ENCODE measurements at places on chromosomes 3 and 15.

DNA sequence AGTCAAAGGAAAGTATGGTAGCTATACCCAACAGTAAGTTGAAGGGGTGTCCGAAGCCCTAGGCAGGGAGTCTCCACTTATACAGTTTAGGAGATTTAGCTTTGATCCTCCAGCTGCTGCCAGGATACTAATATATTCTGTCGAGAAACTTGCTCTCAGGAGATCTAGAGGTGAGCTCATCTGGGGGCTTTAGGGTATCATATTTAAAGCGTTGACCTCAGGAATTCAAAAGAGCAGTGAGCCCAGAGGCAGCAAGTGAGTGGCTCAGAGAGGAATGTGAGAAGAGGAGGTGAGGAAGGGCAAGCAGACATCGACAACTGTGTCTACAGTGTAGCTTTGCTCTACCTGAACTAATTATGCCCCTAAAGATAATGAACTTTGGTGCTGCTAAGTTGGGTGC, 245.1 kb upstream of the LRTM1 start:
- no peak for DNase-seq

- no peak for DNase-seq
Measured at GRCh38 chr3:77459926-77460325, 420.0 kb downstream of the ROBO2 start.

DNA sequence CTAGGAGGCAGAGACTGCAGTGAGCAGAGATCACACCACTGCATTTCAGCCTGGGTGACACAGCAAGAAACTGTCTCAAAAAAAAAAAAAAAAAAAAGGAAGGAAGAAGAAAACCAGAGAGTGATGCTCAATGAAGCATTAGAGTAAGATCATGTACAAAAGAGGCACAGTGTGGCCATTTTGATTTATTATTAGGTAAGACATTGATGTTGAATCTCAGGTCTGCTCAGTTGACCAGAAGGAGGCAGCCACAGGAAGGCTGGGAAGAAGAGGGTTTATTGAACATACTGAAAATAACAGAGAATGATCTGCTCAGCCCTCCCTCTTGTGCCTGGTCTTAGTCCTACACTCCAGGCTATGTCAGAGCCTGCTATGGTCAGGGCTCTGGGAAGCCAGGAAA, 15.6 kb downstream of the LRRK1 start:
- peak; percentile 47 for DNase-seq

GRCh38 chr3:146313746-146314111, 62.8 kb upstream of the PLSCR4 start:
- DNase-seq: no peak

- no peak for DNase-seq
Measured at GRCh38 chr15:60635507-60636352, 156.8 kb upstream of the ICE2 start.

GRCh38 chr3:57896031-57896430, 112.2 kb upstream of the FLNB start:
- no peak for DNase-seq

- no peak for DNase-seq
Measured at GRCh38 chr3:43676441-43676840, 14.3 kb upstream of the ABHD5 start.

DNA sequence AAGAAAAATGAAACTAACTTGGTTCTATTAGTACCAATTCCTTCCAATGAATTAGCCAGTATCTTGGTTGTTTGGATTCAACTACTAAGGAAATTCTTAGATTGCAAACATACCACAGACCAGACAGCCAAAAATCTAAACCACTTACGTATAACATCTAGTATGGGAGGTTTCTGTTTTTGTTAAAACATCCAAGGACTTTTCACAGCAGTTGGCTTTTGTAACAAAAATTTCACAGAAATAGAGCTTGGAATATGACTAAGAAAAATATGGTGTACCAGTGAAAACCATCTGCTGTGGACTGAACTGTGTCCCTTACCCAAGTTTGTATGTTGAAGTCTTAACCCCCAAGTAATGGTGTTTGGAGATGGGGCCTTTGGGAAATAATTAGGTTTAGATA, 199.2 kb downstream of the OTOL1 start:
- DNase-seq: no peak

DNA sequence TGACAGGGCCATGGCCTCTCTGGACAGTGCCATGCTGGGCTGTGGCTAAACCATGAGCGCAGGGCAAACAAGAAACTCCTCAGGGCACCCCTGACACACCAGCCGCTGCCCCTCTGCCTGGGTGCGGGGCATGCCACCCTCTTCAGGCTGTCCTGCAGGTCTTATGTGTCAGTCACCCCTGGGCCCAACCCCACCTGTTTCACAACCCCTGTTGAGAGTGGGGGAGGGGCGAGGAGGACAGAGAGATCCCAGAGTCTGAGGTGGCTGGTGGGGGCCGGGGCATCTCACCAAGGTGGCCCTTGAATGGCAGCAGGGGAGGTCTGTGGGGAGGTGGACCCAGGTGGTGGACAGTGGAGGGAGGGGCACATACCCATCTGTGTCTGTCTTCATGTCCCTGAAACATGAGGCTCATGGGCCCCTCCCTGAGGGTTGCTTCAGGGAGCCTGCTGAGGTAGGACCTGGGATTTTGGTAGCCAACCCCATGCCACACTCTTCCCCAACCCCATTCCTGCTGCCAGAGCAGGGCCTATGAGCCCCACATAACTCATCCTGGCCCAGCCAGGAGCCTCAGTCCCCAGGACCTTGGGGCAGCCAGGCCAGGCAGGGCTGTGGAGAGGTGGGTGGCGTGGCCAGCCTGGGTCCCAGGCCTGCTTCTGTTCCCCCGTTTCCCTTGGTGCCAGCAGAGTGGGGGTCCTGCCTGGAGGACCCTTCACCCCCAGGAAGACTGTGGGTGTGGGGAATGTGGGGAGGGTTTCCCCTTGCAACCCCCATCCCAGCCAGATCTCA, 1.7 kb upstream of the STAB1 start:
- DNase-seq: no peak

DNA sequence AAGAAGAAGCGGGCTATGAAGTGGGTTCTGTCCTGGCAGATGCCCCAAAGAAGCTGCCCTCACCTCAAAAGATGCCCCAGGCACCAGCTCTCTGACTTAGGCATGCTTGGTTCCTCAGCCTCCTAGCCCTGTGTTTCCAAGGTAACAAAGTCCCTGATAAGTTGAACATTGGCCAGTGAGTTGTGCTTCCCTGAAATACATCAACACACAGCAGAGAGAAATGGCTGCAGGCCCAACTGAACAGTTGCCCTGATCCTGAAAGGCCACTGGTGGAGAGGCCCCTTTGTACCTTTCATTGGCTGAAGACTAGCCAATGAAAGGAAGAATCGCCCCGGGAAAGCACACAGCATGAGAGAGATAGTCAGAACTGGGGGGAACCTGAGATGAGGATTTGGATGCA, 169.9 kb upstream of the CTNNB1 start:
- no peak for DNase-seq

- DNase-seq: no peak
Measured at GRCh38 chr3:71629711-71630110, 46.2 kb upstream of the FOXP1 start.

GRCh38 chr3:47909607-47910006, 106.6 kb downstream of the MAP4 start:
- no peak for DNase-seq

- no peak for DNase-seq
Measured at GRCh38 chr3:73786321-73786807, 161.6 kb upstream of the PDZRN3 start.

DNA sequence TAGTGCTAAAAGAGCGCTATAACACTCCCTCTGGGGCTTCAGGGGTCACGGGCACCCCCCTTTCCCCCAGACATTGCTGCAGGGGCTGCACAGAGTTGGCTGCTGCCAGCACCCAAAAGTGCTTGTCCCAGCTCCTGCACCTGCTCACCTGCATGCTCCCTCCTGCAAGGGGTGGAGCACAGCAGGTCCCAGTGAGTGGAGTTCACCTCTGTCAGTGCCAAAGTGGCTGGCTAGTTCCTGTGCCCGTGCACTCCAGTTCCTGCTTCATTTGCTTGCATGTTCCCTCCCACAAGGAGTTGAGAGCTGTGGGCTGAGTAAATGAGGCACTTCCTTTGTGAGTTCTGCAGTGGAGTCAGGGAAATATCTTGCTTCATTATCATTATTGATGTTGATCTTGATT, 476.9 kb downstream of the SQOR start:
- DNase-seq: no peak

DNA sequence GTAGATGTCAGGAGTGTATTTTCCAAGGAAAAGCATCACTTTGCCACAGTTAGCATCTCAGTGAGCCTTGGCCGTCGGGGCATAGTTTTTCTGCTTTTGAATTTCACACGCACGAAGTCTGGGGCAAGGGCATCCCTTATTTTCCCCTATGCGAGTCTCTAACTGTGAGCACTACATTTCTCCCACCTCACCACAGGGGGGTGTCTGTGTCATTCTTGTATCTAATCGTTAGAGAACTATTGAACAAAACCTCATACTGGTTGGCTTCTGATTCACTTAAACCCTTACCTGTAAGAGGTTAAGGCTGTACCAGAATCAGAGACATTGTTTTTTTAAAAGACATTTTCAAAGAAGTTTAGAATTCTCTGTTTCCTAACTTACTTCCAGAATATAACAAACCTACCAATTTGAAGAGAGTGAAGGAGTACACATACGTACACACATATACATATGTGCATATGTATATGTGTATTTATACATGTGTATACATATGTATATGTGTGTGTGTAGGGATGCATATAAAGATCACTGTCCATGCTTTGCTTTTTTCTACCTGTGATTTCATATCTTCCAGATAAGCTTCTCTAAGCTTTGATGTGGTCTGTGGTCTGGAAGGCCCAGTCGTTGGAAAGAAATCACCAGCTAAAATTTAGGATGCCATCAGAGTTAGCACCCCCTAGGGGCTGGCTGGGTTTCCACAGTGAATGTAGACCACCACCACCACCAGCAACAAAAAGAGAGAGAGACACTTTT, 49.4 kb downstream of the MYZAP start:
- DNase-seq: peak; percentile 45

GRCh38 chr3:107718547-107718946, 195.8 kb downstream of the BBX start:
- no peak for DNase-seq

- DNase-seq: no peak
Measured at GRCh38 chr3:114445233-114445632, 151.4 kb downstream of the TIGIT start.

DNA sequence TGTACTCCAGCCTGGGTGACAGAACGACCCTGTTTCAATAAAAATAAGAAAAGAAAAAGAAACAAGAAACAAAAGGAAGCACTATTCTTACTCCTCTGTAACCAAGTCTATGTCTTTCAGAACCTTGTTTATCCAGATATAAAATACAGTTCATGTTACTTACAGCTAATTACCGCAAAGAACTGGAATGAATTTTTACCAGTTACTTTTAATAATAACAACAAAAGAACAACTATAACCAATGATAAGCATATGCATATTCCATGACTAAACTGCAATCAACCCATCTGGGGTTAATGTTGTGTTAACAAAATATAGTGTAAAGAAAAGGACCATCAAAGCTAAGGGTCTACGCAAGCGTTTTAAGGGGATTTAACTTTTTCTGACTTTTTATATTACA, 123.2 kb downstream of the SNRK start:
- no peak for DNase-seq

GRCh38 chr3:82960379-82960778, 1198.9 kb upstream of the GBE1 start:
- no peak for DNase-seq

GRCh38 chr15:31465083-31465955, 138.7 kb downstream of the KLF13 start:
- no peak for DNase-seq
